Left lung (tissue), 14 donors: ENCODE measurements at places on chromosomes 7 and 10. TPM values are rescaled to one million over a fixed set of nuclear protein-coding genes. Genes with fewer than 3 reads are reported as not detected.

UCN3 gene
- polyA plus RNA-seq: 0.78 TPM

GRCh38 chr7:104931181-104931781 lies 82.7 kb upstream of the KMT2E start:
- no peak for DNase-seq

DNA sequence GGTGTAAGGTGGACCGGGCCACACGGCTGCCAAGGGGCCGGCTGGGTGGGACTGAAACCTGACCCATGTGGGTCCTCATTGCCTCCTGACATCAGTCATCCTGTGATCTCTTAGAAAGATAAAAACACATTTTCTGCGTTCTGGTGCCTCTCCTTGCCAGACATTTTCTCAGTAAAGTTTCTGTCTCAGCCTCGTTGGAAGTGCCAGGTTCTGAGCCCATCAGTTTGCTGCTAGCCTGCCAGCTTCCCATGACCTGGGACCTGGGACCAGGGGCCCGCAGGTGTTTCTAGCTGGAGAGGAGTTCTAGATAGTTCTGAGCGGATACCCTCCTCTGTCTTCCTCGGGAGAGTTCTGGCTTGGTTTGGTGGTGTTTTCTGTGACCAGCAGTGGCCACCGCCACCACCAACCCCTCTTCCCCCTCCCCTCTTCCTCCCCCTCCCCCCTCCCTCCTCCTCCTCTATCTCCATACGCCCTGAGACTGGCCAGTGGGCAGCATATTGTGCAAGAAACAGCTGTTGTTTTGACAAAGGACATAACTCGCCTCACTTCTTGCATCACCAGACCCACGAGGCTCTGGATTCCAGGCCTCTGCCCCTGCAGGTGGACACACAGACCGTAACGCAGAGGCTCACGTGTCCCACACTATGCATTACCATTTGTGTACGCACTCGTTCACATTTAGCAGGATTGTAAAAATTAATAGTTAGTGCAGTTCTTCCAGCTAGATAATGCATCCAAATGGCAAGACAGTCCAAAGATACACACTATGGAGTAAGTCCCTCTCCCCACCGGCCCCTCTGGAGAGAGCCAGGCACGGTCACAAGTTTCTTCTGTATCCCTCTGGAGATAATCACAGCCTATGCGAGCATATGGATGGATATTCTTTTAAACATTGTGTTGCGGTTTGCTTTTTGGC lies 94.6 kb downstream of the CUX1 start:
- no peak for DNase-seq

DNA sequence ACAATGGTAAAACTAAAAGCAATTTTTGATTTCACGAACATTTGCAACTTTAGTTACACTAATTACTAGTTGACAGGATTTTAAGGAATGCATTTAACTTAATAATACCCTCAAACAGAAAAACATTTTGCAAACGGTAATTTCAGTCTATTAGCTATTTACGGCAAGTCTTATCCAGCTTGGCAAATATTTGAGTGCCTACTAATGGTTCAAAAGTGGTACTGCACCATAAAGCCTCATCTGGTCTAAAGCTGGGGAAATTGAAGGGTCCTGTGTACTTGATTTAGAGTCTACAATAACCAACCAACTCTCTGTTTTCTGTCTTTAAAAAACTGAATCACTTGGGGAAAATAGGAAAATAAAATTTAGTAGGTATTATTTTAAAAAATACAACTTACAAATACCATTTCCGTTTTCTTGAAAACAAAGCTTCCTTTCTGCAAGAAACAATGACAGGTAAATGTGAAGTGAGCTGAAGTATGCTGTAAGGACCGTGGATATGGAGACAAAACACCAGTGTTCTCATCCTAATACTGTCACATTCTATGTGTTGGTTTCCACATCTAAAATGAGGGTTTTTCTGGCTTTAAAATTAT lies 142.3 kb downstream of the VPS50 start:
- peak; percentile 9 for DNase-seq

DNA sequence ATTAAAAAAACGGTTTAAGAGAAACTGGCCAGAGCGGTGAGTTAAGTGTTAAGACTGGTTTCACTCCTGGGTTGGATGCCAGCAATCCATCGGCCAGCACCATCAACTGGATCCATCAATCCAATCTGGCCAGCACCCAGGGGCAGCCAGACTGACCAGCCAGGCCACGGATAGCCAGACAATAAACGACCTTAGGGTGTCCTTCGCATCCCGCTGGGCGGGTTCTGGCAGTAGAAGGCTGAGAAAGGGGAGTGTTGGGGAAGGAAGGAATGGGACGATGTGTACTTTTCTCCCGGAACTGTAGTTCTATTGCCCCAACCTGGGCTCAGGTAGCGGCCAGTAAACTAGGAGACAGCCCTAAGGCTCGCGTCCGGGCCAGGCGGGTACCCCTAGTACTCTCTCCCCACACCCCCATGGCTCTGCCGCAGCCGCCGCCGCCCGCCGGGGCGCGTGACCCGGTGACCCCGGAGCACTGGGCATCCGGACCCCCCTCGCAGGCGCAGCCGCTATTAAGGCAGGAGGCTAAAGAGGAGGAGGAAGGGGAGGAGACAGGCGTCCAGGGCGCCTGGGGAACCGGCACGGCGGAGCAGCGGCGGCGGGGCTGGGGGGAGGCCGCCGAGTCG lies at the start of gene CASD1:
TSS of gene CASD1 (plus strand) at position 546 of the 623 bp plus-strand sequence. CDS start 276 bp downstream, outside the sequence.
- DNase-seq: peak; percentile 41

DNA sequence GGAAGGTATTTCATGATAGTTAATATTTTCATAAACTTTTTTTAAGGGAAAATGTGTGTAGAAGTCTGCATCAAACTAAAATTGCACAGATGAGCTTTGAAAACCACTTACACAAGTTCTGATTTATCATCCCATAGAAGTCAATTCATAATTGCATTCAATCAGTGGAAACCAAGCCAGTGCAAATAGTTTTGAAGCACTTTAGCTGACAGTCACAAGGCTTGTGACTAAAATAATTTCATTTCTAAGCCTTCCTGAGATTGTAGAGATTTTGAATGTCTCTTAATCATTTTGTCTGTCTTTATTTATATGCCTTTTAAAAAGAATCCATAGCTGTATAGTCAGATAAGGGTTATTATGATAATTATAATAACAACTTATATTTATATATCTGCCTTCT lies 41.4 kb downstream of the EXOC4 start:
- no peak for DNase-seq

GRCh38 chr7:7304705-7305450 lies 122.5 kb downstream of the C1GALT1 start:
- no peak for DNase-seq

- no peak for DNase-seq
Observed at GRCh38 chr10:16717622-16718395, 99.4 kb downstream of the RSU1 start.
